ENCODE measurements at places on chromosomes 7 and 10.

DNA sequence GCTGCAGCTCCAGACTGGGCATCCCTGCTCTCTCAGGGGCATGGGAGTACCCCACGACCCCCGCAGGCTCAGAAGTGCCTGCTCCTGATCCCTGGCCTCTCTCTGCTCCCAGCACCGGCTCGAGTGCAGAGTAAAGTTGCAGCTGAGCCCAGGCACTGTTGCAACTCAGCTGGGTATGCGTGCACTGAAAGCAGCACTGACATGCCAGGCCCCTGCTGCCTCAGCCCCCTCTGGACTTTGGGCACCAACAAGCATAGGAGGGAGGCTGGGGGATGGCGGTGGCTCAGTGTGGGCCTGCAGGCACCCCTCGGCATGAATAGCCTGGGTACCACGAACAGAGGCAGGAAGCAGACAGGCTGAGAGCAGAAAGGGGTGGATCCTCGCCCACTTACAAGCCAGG, 295.3 kb downstream of the GRM8 start:
- DNase-seq = no peak

GRCh38 chr7:93117852-93118530, at the start of gene SAMD9:
Gene SAMD9 (minus strand): TSS chr7:93117979. CDS start chr7:93106097, 11,882 bp downstream.
- DNase-seq = peak; percentile 23

GRCh38 chr7:51950813-51951212, 634.2 kb upstream of the COBL start:
- no peak for DNase-seq

GRCh38 chr7:157670490-157671357, 333.9 kb downstream of the DNAJB6 start:
- no peak for DNase-seq

DNA sequence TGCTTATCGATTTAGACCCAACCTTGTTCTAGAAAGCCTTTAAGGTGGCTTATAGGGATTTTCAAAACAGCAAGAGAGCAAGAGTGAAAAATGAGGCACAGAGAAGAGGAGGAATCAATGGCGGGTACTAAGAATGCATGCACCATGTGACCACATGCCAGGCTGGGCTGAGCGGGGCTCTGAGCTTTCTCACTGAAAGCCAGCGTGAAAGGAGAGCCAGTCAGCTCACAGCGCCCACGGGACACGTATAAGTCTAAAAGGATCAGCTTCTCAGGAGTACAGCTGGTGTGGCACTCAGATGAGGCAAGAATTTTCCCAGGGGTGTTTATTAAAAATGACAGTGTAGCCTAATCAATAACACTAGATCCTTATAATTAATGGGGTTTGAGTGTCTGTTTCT, 114.3 kb downstream of the SLIT1 start:
- no peak for DNase-seq

DNA sequence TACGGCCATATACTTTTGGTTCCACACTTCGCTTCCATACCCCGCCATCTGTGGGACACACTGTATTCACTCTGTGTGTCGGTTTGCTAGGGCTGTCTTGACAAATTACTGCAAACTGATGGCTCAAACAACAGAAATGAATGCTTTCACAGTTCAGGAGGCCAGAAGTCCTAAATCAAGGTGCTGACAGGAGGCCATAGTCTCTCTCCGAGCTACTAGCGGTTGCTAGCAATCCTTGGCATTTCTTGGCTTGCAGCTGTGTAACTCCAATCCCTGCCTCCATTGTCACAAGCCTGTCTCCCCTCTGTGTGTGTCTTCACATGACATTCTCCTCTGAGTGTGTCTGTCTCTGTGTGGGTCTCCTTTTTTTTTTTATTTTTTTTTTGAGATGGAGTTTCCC, 28.9 kb upstream of the BMPR1A start:
- no peak for DNase-seq

DNA sequence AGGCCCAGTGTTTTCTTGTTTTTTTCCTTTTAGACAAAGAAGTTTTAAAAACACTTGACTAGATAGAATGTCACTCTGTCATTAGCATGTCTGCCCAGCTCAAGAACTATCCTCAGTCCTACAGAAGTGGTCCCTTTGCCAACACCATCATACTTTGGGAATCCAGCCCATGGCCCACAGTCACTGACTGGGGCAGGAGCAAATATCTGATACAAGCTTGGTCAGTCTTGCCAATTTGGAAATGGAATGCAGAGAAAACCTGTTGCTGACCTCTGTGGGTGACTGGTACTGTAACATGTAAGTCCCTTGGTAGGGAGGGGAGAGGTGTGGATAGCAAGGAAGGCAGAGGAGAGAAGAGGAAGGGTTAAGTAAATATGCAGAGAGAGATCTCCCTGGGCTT, 47.8 kb downstream of the IPMK start:
- DNase-seq = no peak

DNA sequence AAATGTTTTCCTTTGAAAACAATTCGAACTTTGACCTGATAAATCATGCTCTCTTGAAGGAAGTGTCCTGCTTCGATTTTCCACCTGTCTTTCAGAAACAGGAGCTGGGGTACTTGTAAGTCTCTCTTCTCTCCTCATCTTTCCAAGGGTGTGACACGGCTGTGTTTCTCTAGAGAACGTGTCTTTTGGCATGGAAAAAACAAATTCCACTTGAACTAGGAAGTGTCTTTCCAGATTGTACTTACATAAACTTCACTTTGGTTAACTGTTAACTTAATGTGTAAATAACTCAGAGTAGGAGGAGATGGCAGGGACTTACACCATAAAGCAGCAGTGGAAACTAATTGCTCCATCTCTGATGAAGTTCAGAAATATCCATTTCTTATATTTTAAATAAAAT, 4.2 kb upstream of the CALCR start:
- no peak for DNase-seq

DNA sequence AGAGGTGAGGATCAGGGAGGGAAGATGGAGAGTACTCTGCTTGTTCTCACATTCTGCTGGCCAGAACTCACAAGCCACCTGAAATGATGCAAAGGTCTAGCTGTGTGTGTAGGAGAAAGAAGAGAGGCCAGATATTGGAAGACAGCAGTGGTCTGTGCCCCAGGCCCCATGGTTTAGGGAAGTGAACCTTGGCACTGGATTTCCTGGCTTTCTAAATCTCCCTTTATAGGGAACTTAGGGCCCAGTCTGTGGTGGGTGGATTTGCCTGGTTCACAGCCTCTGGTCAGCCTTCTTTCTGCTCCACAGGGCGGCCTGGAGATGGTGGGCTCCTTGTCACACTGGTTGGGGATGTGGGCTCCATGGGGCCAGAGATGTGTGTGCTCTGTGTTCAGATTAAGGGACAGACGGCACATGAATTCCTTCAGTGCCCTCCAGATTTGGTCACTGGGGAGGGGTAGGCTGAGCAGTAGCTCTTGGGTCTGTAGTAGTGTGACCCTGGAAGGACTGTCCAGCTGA, 9.5 kb upstream of the SH2D4B start:
- DNase-seq = no peak

- no peak for DNase-seq
Observed at GRCh38 chr10:3749600-3749999, 35.4 kb downstream of the KLF6 start.

DNA sequence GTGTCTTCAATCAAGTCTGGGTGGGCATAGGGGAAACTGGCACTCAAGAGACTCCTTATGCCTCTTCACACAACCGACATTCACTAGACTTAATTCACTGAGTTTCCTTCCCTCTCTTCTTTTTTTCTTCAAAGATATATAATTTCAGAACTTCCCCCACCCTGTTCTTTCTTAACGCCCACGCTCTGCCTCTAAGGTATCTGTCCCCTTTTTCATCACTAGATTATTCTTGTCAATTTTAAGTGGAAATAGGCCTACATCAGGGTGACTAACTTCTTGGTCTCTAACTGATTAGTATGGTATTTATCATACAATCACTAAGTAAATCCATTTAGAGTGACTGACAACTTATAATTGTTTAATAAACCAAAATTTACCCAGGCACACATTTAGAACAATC, 126.7 kb downstream of the CDCA7L start:
- no peak for DNase-seq

DNA sequence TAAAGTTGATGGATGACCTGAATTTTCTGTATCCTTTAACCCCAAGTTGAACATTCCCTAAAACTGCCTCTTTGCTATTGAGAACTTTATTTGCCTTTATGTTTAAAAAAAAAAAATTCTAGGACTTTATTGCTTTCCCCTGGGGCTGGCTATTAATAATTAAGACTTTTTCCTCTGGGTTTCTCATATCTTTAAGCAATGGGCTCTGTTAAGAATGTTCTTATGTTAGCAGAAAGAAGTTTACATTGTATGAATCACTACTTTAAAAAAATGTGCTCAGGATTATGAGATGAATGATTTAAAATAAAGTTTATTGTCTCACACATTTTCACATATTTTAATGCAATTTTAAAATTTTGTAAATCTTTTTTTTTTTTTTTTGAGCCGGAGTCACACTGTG, 19.5 kb downstream of the TAX1BP1 start:
- DNase-seq = no peak

- no peak for DNase-seq
Observed at GRCh38 chr10:102085336-102085735, 20.2 kb downstream of the HPS6 start.

GRCh38 chr7:94311515-94311914, 83.2 kb upstream of the COL1A2 start:
- no peak for DNase-seq

- no peak for DNase-seq
Observed at GRCh38 chr7:100477871-100478267, 1.1 kb downstream of the TSC22D4 start.

DNA sequence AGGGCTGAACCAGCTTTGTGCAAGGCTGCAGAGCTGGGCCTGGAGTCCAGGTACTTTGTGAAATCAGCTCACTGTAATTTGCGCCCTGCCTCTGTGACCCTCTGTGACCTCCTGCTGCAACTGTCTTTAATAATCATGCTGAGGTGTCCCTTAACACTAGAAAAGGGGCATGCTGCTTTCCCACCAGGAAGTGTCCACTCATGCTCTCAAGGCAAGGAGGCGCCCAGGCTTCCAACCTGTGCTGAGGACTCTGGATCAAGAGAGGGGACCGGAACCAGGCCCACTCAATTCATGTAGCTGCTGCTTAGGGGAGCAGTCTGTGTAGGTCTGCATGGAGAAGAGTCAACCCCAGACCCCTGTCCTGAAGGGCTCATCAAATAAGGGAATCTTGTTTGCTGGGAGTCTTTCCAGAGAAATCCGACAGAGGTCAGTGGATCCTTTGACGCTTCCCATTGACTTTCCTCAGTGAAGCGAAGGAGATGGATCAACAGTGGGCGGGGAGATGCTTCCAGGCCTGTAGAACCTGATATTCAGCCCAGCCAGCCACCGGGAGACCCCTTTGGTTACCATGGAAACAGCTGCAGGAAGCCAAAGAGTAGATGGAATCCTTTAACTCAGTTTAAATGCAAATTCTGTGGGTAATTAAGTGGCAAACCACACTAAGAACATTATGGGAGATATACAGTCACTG, 945.9 kb downstream of the GRID1 start:
- no peak for DNase-seq

- DNase-seq = no peak
Observed at GRCh38 chr10:78274491-78274890, 240.8 kb downstream of the RPS24 start.

DNA sequence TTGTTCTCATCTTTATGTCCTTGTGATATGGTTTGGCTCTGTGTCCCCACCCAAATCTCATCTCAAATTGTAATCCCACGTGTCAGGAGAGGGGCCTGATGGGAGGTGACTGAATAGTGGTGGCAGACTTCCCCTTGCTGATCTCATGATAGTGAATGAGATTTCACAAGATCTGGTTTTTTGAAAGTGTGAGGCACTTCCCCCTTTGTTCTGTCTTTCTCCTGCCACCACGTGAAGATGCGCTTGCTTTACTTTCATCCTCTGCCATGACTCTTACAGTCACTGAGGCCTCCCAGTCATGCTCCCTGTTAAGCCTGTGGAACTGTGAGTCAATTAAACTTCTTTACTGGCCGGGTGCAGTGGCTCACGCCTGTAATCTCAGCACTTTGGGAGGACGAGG, 161.0 kb downstream of the HERPUD2 start:
- no peak for DNase-seq

GRCh38 chr10:986137-986825, 2.0 kb upstream of the GTPBP4 start:
- no peak for DNase-seq

GRCh38 chr10:70381471-70382421, 679 bp downstream of the LRRC20 start:
- no peak for DNase-seq

DNA sequence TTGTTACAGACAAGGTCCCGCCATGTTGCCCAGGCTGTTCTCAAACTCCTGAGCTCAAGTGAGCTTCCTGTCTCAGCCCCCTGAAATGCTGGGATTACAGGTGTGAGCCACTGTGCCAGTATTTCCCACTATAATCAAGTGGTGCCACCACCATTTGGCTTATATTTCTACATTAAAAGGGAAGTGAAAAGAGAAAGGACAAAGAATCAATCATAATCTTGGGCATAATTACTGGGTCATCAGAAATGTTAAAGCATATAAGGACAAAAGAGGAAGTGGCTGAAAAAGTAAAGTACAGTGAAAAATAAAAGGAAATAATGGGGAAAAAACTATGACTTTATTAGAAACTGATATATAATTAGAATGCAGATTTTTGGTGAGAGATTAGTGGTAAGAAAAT, 25.7 kb upstream of the ENTPD1 start:
- no peak for DNase-seq

DNA sequence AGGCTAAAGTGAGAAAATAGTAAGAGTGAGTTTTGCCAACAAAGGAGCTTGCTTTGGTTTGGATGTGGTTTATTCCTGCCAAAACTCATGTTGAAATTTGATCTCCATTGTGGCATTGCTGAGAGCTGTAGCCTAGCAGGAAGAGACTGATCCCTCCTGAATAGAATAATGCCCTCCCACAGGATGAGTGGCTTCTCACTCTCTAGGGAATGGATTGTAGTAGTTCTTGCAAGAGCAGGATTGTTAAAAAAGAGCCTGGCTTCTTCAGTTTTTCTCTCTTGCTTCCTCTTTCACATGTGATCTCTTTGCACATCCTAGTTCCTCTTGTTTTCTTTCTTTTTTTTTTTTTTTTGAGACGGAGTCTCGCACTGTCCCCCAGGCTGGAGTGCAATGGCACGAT, 34.4 kb downstream of the ASAH2 start:
- no peak for DNase-seq

DNA sequence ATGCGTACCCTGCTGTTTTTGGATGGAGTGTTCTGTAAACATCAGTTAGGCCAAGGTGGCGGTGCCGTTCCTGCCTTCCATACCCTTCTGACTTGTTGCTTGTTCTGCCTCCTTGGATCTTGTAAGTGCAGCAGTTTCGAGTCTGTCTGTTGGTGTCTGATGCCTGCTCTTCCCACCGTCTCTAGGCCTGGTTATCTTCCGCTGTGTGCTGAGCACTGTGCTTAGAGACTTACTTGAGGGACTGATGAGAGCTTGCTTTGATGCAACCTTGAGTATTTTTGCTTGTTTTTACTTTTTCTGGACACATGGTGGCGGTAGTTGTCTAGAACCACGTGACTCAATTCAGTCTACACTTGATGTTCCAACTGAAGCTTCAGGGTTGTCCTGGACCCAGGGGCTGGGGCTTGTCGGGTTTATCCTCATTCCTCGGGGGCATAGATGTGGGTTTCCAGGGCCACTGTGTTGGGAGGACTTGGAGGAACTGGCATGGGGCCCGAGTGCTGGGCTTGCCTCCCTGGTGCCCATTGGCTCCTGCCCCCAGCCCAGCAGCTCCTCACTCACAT, 14.4 kb upstream of the SPRN start:
- DNase-seq = no peak

All from stimulated activated CD8-positive, alpha-beta memory T cell treated with anti-CD3 and anti-CD28 coated beads, Interleukin-15, amount 100 ng/mL, for 1 hour (primary cell).